ENCODE measurements at places on chromosomes 12 and 14. TPM values are rescaled to one million over a fixed set of nuclear protein-coding genes. Genes with fewer than 3 reads are reported as not detected.

EPYC gene
- not detected for total RNA-seq

NXPH4 gene
- total RNA-seq: not detected

GLIPR1L1 gene
- total RNA-seq: not detected

IL22 gene
- total RNA-seq: not detected

MMP19 gene
- 6.6 TPM for total RNA-seq

COPS7A gene
- 32.8 TPM for total RNA-seq

TCL1B gene
- not detected for total RNA-seq

TTLL5 gene
- total RNA-seq: 51.0 TPM

SLC24A4 gene
- 0.14 TPM for total RNA-seq

TESPA1 gene
- 2.7 TPM for total RNA-seq

FOXG1 gene
- not detected for total RNA-seq

CCNK gene
- 68.4 TPM for total RNA-seq

SAMD15 gene
- 0.43 TPM for total RNA-seq

LTA4H gene
- 68.2 TPM for total RNA-seq

SDSL gene
- total RNA-seq: 9.4 TPM

GUCY2C gene
- 73.8 TPM for total RNA-seq

BBOF1 gene
- 4.1 TPM for total RNA-seq

NKX2-1 gene
- total RNA-seq: not detected

GPD1 gene
- 1.7 TPM for total RNA-seq

DNA sequence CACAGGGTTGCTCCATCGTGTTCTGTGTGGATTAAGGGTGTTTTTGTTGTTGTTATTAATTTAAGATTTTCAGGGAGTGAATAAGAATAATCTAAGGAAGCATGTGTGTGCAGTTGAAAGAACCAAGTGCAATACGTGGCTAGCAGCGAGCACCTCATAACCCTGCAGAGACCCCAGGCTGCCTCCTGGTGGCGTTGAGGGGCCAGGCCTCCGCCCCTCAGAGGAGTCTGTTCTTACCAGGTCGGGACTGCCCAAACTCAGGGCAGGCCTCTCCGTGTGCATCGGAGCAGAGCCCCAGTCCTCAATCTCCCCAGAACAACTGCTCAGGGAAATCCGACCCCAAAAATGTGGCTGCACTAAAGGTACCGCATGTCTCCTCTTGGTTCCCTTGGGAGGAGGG, 36.8 kb downstream of the IL31 start:
- no peak for DNase-seq

- no peak for DNase-seq
Measured at GRCh38 chr12:58927120-58927519, 6.8 kb upstream of the LRIG3 start.

GRCh38 chr12:9799961-9800360, 27.3 kb upstream of the KLRF1 start:
- DNase-seq: no peak

DNA sequence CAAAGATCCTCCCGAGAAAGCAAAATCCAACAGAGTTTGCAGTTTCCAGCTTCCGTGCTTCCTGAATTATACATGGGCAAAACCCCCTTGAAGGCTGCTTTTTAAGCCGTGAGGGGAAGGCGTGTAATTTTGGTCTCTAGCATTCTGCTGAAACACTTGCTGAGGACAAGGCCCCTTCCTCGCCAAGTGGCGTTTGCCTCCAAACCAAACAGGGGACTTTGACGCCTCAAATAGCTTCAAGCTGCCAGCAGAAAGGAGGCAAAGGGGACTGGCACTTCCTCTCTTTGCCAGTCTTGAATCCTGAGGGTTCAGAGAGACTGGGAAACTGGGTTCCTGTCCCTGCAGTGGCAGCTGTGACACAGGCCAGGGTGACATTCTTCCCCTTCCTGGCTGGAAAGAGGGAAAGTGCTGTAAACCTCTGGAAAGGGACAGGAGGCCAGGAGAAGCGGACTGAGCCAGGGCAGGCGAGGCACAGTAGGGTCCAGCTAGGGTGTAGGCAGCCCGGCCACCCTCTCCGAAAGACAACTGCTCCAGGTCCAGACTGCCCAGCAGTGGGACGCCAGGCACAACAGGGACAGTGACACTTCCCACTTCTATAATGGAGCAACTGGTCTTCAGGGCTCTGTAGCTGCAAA, 96.2 kb upstream of the MED13L start:
- no peak for DNase-seq

GRCh38 chr12:1922075-1922709, 3.7 kb upstream of the CACNA2D4 start:
- DNase-seq: no peak

- DNase-seq: peak; percentile 73
Measured at GRCh38 chr14:105487986-105488777, 1.5 kb downstream of the CRIP1 start.

- no peak for DNase-seq
Measured at GRCh38 chr12:926641-927040, 22.9 kb downstream of the RAD52 start.

GRCh38 chr12:120979862-120980696, 1.7 kb downstream of the HNF1A start:
- peak; percentile 72 for DNase-seq

GRCh38 chr14:101480747-101481530, 80.4 kb upstream of the DIO3 start:
- DNase-seq: peak; percentile 37

GRCh38 chr12:123973552-123974341, 732 bp downstream of the ZNF664 start:
- peak; percentile 70 for DNase-seq

GRCh38 chr14:76938092-76938500, 90.4 kb downstream of the IRF2BPL start:
- DNase-seq: no peak

DNA sequence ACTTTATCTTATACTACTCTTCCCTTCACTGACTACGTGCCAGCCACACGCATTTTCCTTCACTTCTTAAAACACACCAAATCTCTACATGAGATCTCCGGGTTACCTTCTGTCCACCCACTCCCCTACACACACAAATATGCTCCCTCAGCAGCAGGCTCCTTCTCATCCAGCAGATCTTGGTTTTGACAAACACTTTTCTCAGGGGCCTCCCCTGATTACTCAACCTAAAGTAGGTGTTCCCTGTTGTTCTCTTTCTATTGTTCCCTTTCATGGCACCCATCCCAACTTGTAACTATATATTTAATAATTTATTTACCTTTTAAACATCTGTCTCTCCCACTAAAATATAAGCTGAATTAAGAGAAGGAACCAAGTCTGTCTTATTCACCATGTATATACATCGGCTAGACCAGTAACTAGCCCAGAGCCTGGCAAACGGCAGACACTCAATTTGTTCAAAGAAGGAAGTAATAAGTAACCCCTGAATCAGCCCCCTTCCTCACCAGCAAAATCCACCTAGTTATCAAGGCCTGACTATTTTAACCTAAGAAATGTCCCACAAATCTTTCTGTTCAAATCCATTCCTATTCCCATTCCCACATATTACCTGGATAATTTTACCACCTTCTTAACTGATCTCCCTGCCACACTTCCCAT, 2.7 kb downstream of the C2CD5 start:
- DNase-seq: no peak

GRCh38 chr12:2332947-2333346, 280.2 kb downstream of the CACNA1C start:
- no peak for DNase-seq

- no peak for DNase-seq
Measured at GRCh38 chr12:32482226-32482625, 82.9 kb downstream of the FGD4 start.

DNA sequence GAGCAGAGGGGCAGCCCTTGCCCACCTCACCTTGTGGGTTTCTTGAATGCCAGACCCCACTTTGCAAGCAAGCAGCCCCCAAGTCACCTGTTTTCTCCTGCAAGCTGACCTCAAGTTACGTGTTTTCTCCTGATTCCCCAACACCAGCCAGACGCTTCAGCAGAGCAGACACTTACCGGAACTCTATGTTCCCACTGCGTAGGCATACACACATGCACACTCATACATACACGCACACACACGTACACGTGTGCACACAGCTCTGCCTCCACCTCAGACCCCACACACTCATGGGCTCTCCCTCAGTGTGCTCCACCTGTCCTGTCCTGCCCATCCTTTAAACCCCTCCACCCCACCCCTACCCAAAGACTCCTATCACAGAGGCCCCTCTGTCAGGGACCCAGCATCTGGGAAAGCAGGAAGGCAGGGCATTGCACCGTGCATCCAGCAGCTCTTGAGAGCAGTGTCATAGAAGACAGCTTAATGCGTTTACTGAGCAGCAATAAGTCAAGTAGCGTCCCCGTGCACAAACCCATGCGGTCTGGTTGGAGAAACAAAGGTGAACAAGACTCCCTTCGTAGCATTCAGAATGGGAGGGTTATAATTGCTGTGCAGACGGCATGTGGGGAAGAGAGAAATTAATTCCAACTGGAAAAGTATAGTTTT, 44.4 kb downstream of the TMEM63C start:
- DNase-seq: no peak

- DNase-seq: peak; percentile 48
Measured at GRCh38 chr12:124563401-124563800, 4.0 kb downstream of the NCOR2 start.

GRCh38 chr14:79586989-79587598, 624.2 kb downstream of the DIO2 start:
- peak; percentile 24 for DNase-seq

DNA sequence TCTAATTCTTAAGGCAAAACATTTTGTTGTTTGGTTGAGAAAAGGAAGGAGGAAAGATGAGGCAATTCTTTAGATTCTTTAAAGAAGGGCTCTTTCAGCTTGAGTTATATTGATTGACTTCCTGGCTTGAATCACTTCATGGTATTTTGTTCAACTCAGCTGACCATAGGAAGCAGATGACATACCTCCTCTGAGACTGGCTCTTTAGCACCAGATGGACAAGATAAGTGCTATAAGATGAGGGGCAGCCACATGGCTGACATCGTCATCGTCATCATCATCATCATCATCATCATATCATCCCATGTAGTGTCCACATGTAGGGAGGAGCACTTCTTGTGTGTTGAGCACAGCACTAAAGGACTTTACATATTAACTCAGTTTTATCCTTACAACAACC, 81.3 kb downstream of the SSPN start:
- no peak for DNase-seq

- no peak for DNase-seq
Measured at GRCh38 chr12:98002887-98003493, 512.4 kb upstream of the TMPO start.

- no peak for DNase-seq
Measured at GRCh38 chr12:130998136-130998535, 44.4 kb downstream of the ADGRD1 start.

DNA sequence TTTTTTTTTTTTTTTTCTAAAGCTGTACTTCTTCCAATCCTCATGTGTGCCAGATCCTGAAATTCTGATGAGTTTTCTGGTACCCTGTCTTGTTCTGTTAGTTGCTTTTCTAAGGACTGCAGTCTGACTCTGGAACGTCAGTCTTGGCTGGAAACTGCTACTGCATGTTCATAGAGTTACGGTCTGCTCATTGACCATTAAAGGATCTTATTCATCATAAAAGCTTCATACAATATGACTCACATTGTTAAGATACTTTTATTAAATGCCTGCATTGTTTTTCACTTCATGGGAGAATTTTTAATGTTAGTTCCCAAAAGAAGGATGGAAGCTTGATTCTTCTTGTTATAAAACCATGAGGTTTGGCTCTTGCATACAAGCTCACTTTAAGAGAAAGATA, 233.6 kb downstream of the SYT10 start:
- DNase-seq: no peak

GRCh38 chr12:104958805-104959334, 780 bp upstream of the SLC41A2 start:
- no peak for DNase-seq

- peak; percentile 81 for DNase-seq
Measured at GRCh38 chr12:752695-753610, 574 bp downstream of the WNK1 start.

- no peak for DNase-seq
Measured at GRCh38 chr12:90253136-90253535, 544.5 kb upstream of the ATP2B1 start.

DNA sequence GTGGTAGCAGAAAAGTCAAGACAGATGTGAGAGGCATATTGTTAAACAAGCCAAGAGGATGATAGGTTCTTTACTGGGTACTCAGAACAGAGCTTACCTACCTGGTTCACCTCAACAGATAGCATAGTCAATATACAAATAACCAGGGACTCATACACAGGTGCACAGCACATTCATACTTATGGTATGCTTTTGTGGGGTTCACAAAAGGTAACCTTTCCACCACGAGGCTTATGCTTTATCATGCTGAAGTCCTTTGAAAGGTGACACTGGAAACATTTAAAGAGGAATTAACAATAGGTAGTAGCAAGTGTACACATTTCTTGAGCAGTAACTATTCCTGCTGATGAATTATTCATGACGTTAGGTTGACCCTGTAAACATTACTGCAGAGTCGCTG, 42.2 kb upstream of the MBIP start:
- DNase-seq: no peak

- DNase-seq: no peak
Measured at GRCh38 chr14:59359431-59360124, 105.6 kb downstream of the GPR135 start.

DNA sequence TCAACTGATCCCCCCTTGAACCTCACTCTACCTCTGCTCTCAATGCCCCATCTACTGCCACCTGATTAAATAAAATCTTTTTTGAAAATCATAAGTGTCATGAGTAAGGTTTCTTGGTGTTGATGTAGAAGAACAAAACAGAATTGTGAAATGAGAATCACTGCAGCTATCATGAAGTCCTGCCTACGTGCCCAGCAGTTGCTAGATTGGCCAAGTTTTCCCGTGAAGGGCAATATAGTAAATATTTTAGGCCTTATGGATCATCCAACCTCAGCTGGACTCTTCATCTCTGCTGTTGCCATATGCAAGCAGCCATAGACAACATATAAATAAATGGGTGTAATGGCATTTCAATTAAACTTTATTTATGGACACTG, 5.2 kb upstream of the OAS3 start:
- no peak for DNase-seq

DNA sequence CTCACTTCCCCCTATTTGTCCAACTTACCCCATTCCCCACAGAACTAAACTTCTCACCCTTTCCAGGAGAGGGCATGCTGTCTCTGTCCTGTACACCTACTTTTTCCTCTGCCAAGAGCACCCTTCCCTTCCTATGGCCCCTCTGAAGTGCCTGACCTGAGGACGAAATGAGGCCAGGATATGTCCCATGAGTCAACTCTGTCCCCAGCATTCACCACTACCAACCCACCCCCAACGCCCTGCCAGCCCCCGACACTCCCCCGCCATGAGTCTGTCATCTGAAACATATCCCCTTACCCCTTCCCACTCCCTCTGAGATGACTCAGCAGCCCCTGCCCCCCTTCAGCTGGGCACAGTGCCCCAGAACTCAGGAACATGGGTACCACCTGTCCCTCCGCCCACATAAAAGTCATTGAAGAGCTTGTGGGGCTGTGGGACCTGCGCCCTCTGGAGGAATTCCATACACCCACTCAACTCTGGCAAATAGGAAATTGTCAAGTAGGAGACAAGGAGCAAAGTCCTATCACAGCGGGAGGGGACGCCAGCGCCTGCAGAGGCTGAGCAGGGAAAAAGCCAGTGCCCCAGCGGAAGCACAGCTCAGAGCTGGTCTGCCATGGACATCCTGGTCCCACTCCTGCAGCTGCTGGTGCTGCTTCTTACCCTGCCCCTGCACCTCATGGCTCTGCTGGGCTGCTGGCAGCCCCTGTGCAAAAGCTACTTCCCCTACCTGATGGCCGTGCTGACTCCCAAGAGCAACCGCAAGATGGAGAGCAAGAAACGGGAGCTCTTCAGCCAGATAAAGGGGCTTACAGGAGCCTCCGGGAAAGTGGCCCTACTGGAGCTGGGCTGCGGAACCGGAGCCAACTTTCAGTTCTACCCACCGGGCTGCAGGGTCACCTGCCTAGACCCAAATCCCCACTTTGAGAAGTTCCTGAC, 26.3 kb downstream of the ITGA7 start:
- DNase-seq: peak; percentile 88
